ENCODE measurements at places on chromosomes 3 and 15.

GRCh38 chr15:38496151-38496550 is 42.2 kb downstream of the FAM98B start:
- no peak for DNase-seq

- no peak for DNase-seq
Measured at GRCh38 chr3:114363554-114364202, 69.8 kb downstream of the TIGIT start.

DNA sequence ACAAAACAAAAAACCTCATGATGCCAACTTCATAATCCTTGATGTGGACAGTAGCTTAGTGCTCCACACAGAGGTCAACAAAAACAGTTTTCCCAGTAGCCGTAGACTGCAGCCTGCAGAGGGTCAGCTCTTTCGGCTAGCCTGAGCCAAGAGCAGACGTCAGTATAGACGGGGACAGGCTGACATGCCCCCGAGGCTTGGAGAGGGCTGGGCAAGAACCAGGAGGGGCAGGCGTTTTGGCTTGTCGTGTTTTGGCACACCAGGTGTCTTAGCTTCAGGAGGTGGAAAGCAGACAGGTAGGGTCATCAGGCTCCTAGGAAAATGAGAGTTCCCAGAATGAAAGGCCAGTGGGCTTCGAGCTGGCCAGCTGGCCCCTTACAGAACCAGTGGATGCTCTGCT is 21.8 kb downstream of the CAND2 start:
- no peak for DNase-seq

DNA sequence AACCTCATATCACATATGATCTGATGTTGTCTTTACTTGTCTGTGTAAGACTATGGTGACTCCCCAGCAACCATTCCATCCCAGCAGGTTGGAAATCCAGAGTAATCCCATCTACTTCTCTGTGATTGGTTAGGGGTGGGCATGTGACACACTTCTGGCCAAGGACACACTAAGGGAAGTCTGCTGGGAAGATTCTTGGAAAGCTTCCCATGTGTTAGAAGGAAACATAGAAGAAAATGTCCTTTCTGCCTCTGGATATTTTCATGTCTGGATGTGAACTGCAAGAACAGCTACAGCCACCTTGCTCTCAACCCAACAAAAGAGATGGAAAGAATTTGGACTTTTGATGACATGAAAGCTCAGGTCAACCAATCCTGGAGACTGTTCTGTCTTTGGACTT is 2.6 kb upstream of the UBE2Q2 start:
- DNase-seq, result no peak

GRCh38 chr3:126033051-126033745 is 50.7 kb downstream of the SLC41A3 start:
- no peak for DNase-seq

DNA sequence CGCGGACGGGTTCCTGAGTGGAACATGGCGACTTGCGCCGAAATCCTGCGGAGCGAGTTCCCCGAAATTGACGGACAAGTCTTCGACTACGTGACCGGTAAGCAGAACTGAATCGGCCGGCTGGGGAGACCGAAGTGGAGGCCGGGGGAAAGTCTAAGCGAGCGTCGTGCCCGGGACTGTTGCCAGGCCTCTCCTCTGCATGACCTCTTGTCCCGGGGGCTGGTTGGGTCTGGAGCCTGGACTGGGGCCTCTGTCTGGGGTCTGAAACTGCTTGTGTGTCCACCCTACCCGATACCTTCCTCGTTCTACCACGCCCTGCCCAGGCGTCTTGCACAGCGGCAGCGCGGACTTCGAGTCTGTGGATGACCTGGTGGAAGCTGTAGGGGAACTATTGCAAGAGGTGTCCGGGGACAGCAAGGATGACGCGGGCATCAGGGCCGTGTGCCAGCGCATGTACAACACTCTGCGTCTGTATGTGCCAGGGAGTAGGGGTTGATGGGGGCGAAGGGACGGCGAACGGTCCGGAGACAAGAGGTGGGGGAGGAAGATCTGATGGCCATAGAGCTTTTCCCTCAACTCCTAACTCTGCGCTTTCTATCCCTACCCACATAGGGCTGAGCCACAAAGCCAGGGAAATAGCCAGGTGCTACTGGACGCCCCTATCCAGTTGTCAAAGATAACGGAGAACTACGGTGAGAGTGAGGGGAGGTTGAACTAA is at the start of gene ABCF3:
TSS of gene ABCF3 (plus strand) at position 16 of the 718 bp plus-strand sequence. CDS start at position 25, 9 bp downstream.
- DNase-seq, result peak; percentile 51

DNA sequence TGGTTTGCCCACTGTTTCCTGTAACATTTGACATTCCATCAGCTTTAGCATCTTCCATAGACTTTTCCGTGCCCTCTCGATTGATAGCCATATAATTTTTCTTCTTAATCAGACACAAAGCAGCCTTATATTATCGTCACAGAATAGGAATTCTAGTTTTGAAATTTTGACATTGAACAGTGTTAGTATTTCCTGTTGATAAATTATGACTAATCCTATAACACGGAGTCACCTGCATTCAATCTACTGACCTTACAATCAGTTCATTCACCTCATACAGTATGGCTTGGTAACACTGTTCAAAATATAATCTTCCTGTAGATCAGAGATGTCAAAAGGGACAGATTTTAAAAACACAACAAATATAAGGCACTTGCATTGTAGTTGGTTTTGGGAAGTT is 423.7 kb downstream of the C3orf38 start:
- no peak for DNase-seq

- DNase-seq, result no peak
Measured at GRCh38 chr3:127823426-127823857, 1.1 kb upstream of the MGLL start.

Data from suppressor macrophage treated with lipopolysaccharide for 4 hours (primary cell).